Spinal cord (tissue), 10 donors: ENCODE measurements at places on chromosomes 6 and 20. TPM values are rescaled to one million over a fixed set of nuclear protein-coding genes. Genes with fewer than 3 reads are reported as not detected.

CEP250 gene
- total RNA-seq, result 29.9 TPM

TMC2 gene
- total RNA-seq, result 1.2 TPM

- DNase-seq, result no peak
Measured at GRCh38 chr6:32908897-32909296, 31.9 kb downstream of the HLA-DMB start.

DNA sequence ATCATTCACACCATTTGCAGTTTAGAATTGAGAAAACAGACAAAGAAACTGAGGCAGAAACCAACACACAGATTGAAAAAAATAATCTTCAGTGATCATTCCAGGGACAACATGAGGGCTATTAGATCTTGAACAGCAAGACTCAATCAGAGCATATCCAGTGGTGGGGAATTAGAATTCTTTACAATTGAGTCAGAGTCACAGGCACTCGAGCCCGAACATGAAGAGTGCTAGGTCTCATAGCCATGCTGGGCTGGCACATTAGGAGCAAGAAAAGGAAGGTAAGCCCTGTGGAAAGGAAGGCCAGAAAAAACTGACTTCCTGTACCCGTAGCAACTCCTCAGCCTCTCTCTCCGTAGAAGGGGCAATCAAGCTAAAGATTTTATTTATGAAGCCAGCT is 419.9 kb downstream of the HAO1 start:
- DNase-seq, result no peak

RBM39 gene
- 441 TPM for total RNA-seq

DNA sequence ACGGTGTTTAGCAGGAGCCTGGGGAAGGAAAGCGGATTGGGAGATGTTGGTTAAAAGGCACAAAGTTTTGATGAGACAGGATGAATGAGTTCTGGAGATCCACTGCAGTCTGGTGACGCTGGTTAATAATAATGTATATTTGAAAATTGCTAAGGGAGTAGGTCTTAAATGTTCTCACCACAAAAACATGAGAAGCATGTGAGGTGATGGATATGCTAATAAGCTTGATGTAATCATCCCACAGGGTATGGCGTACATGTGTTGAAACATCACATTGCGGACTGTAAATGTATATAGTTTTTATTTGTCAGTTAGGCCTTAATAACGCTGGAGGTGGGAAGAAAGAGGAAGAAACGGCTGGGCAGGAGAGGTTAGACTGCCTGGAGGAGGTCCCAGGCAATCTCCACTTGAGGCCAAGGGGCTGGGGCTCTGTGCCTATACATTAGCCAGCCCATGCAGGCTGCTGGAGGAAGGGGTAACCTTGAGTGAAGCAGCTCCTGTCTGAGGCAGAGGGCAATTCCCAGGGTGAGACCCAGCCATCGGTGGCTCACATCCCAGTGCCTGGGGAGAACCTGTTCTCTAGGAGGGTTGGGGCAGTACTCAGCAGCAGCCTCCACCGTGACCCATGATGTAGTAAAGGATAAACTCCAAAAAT is 188.2 kb upstream of the QKI start:
- no peak for DNase-seq

- DNase-seq, result peak; percentile 58
Measured at GRCh38 chr6:24205020-24205492, 79.0 kb downstream of the NRSN1 start.

DNA sequence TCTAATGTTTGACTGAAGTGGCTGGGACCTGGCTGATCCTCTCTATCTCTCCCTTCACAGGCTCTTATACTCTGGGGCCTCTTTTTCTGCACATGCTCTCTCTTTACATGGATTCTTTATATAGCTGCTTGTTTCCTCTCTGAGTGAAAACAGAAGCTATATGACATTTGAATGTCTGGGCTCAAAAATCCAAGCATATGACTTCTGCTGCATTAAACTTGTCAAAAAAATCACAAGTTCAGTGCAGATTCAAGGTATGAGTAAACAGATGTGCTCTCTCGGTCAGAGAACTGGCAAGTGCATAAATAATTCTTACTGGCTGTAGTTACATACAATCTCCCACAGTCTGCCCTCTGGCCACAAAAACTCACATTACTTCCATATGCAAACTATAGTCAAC is 96.6 kb downstream of the LCA5 start:
- no peak for DNase-seq
